Stimulated activated CD4-positive, alpha-beta T cell treated with anti-CD3 and anti-CD28 coated beads, Interleukin-12 subunit alpha, Interleukin-12 subunit beta, amount 100 ng/mL, for 24 hours (primary cell): ENCODE measurements at places on chromosomes 13 and 19.

- no peak for DNase-seq
Measured at GRCh38 chr19:22607653-22608430, 26.3 kb upstream of the ZNF492 start.

- no peak for DNase-seq
Measured at GRCh38 chr13:104597546-104598180, 1531.4 kb upstream of the SLC10A2 start.

- no peak for DNase-seq
Measured at GRCh38 chr13:109575821-109576220, 210.6 kb downstream of the IRS2 start.

- DNase-seq = no peak
Measured at GRCh38 chr19:10335352-10335985, 2.1 kb upstream of the RAVER1 start.

DNA sequence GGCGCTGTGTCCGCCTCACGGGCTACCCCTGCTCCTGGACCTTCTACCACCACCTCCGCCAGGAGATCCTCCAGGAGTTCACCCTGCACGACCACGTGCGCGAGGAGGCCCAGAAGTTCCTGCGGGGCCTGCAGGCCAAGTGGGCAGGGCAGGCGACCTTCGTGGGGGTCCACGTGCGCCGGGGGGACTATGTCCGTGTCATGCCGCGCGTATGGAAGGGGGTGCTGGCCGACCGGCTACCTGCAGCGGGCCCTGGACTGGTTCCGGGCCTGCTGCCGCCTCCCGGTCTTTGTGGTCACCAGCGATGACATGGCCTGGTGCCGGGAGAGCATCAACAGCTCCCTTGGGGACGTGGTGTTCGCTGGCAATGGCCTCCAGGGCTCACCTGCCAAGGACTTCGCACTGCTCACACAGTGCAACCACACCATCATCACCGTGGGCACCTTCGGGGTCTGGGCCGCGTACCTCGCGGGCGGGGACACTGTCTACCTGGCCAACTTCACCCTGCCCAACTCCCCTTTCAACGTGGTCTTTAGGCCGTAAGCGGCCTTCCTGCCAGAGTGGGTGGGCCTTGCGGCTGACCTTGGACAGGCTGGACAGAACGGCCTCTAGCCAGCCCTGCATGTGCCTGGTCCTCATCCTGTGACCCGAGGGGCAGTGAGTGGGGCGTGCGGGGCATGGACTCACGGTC, 7.8 kb upstream of the NTN5 start:
- no peak for DNase-seq

DNA sequence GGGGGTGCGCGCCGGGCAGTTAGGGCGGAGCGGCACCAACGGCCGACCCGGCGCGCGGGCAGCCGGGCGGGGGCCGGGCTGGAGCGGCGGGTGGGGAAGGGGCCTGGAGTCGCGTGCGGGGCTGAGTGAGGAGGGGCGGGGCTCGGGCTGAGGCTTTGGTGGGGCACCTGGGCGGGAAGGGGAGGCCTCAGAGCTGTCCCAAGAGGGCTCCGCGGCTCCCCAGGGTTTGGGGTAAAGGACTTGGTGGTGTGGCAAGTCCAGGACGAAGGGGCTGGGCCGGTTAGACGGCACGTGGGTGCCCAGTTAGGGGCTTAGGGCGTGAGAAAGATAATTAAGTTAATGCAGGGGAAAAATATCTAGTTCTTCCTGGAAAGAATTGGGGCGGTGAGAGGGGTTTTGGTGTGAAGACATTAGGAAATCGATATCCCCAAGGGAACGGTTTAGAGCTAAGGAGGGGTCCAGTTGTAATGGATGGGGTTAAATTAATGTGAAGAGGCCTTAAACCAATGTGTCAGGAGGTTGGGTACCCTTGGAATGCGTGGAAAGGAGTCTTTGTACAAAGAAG, 496 bp downstream of the ZNF574 start:
- peak; percentile 26 for DNase-seq

- DNase-seq = no peak
Measured at GRCh38 chr13:35729926-35730627, 253.6 kb upstream of the MAB21L1 start.

DNA sequence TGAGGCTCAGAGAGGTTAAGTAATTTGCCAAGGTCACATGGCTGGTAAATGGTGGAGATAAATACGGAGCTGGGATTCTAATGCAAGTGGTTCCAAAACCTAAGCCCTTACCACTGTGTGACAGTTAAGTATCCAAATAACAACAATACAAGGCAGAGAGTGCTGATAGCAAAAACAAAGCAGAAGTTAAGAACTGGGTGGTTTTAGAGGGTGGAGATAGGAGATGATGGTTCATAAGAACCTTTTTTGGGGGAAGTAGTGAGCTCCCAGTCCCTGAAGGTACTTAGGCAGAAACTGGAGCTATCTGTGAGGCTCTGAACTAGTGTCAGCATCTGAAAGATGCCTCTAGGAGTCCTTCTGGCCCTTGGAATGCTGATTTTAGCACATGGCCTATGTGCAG, 56.2 kb upstream of the UBE2L5 start:
- DNase-seq = no peak

- peak; percentile 37 for DNase-seq
Measured at GRCh38 chr19:480016-480855, 16.1 kb upstream of the MADCAM1 start.

DNA sequence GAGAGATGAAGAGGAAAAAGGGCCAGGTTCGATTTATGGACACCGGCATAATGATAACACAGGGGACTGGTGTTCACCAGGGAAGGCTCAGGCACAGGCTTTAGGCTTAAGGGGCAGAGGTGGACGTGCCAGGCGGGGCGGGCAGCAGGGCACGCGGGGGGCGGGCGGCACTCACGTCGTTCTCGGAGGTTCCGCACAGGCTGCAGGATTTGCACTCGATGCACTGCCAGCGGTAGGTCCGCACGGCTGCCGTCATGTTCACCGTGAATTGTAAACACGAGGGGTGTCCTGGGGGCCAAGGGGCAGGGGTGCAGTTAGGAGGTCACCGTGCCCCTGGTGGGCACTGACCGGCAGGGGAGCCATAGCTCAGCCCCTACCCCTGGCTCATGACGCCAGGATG, 10.6 kb downstream of the DPF1 start:
- no peak for DNase-seq

- DNase-seq = no peak
Measured at GRCh38 chr13:101309014-101309619, 107.2 kb downstream of the NALCN start.

DNA sequence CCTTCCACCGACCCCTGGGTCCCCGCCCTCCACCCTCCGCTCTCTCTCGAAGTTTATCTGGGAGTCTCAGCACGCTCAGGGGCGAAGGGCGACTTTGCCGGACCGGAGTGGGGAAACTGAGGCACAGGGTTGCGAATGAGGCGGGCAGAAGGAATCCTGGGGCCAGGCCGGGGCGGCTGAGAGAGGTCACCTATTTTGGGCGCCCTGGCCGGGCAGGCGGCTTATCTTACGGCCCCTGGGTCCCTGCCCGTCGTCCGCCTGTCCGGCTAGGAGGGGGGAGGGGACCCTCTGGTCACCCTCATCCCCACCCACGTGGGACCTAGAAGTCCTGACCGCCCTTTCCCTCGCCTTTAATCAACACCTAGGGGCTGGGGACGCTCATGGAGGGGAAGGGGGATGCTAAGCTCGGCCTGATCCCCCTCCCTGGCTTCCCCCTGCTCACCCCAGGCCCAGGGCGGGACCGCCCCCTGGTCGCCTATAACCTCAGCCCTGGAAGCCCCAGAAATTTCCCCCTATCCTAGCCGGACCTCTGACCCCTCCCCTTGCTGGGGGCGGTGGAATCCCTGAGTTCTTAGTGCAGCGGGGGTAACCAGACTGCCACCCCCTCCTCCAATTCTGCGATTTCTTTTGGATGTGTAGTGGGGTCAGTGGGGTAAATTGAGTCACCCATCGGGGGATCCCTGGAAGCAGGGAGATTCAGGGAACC, 556 bp downstream of the TRIP10 start:
- DNase-seq = no peak
